Type B pancreatic cell (in vitro differentiated cells): ENCODE measurements at places on chromosomes 6 and 20. TPM values are rescaled to one million over a fixed set of nuclear protein-coding genes. Genes with fewer than 3 reads are reported as not detected.

Gene STX11
- 0.24 and 0.38 TPM in 2 replicates for total RNA-seq

Gene RAB44
- 0.07 TPM in 1 of 2 replicates, not detected in the other for total RNA-seq

Gene TRIM31
- total RNA-seq, result 1.8 and 3.8 TPM in 2 replicates

Gene CD109
- total RNA-seq, result 1.3 and 1.5 TPM in 2 replicates

Gene SLC2A10
- 12.3 and 15.8 TPM in 2 replicates for total RNA-seq

Gene BEND3
- 9.6 and 14.4 TPM in 2 replicates for total RNA-seq

Gene BPI
- total RNA-seq, result 0.17 TPM in 1 of 2 replicates, not detected in the other

Gene MDFI
- 53.9 and 94.5 TPM in 2 replicates for total RNA-seq

Gene TAF8
- 30.7 and 36.0 TPM in 2 replicates for total RNA-seq

Gene PLCB4
- total RNA-seq, result 8.7 and 21.2 TPM in 2 replicates

Gene IL17A
- 0.17 TPM in 1 of 2 replicates, not detected in the other for total RNA-seq

Gene OR12D3
- not detected in 2 replicates for total RNA-seq

Gene TRIM10
- total RNA-seq, result 0.17 TPM in 1 of 2 replicates, not detected in the other

Gene CTAGE9
- not detected in 2 replicates for total RNA-seq

Gene PSMB9
- total RNA-seq, result 5.7 and 16.9 TPM in 2 replicates

Gene SHLD1
- total RNA-seq, result 4.1 and 6.2 TPM in 2 replicates

Gene GMNN
- total RNA-seq, result 38.0 and 66.3 TPM in 2 replicates
